ENCODE measurements at places on chromosomes 7 and 10.
A peak's percentile ranks its signal among the peaks of the same experiment; 100 is the strongest.

DNA sequence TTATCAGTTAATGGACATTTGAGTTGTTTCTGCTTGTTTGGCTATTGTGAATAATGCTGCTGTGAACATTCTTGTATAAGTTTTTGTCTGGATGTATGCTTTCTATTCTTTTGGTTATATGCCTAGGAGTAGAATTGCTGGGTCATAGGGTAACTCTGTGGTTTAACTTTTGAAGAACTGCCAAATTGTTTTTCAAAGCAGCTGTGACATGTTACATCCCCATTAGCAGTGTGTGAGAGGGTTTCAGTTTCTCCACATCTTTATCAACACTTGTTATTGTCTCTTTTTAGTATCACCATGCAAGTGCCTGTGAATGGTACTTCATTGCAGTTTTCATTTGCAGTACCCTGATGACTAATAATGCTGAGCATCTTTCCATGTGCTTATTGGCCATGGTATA, 2.1 kb upstream of the NDUFB8 start:
- DNase-seq, result no peak

DNA sequence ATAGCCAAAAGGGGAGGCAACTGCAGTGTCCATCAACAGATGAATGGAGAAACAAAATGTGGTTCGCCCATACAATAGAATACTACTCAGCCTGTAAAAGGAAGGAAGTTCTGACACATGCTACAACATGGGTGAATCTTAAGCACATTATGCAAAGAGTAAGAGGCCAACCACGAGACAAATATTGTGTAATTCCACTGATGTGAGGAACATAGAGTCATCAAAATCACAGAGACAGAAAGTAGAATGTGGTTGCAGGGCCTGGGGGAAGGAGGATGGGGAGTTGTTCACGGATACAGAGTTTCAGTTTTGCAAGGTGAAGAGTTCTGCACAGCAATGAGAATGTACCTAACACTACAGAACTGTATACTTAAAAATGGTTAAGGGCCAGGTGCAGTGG, 13.7 kb upstream of the C10orf71 start:
- DNase-seq, result no peak

DNA sequence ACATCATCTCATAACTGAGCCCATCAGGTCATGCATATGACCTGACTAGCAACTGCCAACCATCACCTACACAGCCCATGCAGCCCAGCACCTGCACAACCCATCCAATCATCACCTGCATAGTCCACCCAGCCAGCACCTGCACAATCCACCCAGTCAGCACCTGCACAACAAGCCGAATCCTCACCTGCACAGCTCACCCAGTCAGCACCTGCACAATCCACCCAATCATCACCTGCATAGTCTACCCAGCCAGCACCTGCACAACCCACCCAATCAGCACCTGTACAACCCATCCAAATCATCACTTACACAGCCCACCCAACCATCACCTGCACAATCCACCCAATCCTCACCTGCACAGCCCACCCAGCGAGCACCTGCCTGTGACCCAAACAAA, 33.4 kb upstream of the WDFY4 start:
- no peak for DNase-seq

- no peak for DNase-seq
Observed at GRCh38 chr10:51183783-51184182, 109.5 kb downstream of the PRKG1 start.

GRCh38 chr7:5777932-5778331, 3.5 kb downstream of the RNF216 start:
- no peak for DNase-seq

DNA sequence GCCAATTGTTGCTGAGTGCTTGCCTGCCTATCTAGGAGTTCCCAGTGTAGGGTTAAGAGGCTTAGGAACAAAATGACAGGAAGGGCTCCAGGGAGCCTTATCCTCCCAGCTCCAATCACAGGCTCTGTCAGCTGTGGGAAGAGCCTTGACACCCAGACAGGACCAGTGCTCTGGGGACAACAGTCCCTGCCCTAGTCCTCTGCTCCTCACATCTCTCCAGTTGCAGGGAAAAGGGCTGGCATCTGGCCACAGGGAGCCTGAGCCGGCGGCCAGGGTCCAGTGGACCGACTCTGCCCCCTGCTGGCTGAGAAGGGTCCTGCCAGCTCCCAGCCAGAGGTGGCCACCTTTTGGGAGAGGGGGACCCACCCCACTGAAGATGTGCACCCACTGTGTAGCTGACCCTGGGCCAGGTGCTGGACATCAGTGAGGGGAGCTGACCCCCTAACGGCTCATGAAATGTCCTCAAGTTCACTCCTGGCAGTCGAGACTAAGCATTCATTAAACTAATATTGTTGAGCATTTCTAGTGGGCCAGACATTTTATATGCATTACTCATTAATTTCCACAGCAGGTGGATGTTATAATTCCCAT, 17.6 kb downstream of the DNAJB12 start:
- DNase-seq, result peak; percentile 50

GRCh38 chr7:142383841-142384492, 126.1 kb upstream of the PRSS58 start:
- DNase-seq, result no peak

DNA sequence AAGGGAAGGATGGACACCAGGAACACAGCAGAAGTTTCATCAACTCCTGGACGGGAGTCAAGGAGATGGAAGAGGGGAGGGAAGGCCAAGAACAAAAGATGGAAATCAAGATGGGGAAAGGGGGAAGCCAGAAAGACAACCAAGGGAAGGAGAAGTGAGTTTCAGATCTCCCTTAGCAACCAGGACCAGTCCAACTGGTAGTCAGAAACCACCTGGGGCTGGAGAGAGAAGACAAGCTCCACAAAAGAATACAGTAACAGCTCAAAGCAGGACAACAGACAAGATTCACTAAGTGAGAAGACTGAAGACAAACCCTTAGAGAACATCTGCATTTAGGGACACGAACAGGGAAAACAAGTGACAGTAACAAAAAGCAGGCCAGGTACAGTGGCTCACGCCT, 30.6 kb downstream of the CDCA7L start:
- no peak for DNase-seq

GRCh38 chr7:115679976-115680375, 350.6 kb downstream of the TFEC start:
- DNase-seq, result no peak
